ENCODE measurements at places on chromosomes 5 and 9. TPM values are rescaled to one million over a fixed set of nuclear protein-coding genes. Genes with fewer than 3 reads are reported as not detected.

DNA sequence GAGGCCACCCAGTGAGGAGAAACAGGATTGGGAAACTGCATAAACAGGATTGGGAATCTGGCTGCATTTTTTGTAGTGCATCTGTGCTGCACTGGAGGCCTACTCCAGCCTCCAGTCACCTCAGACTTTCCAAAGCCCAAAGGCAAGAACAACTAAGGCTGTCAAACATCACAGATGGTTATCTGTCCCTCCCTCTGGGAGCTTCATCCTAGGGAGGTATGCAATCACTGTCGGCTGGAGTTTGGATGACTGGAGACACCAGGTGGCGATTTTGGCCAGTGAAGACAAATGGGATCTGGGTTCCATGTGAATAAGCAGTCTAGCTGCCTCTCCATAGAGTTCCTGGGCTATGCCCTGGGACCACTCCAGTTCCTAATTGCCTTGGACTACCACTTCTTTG, 9.3 kb upstream of the SPINK13 start:
- no peak for DNase-seq

DNA sequence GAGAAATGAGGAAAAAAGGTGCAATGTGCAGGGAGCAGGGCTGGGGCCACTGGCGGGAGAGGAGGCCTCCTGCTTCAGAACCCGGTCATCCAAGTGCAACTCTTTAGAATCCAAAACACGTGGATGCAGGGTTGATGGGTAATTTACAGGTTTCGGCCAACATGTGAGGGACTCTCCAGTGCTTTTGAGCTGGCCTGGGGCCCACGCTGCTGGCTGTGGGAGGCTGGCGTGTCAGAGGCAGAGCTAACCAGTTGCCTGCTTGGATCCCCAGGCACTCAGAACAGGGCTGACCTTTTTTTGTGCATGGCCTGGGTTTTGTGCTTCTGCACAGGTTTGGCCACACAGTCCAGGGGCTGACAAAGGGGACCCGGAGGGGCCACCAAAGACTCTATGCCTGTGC, 61.6 kb downstream of the GADD45G start:
- no peak for DNase-seq

DNA sequence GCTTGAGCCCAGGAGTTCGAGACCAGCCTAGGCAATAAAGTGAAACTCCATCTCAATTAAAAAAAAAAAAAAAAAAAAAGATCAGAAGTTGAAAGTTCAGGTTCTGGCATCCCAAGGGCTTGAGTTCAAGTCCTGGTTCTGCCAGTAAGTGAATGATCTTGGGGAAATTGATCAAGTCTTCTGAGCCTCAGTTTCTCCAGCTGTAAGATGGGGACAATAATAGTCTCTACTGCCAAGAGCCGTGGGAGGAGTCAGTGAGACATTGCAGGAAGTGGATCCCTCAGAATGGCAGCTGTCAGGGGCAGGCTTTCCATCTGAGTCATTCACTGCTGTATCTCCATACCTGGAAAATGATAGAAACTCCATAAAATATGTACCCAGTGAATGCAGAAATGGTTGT, 37.8 kb upstream of the FUBP3 start:
- DNase-seq = no peak

DNA sequence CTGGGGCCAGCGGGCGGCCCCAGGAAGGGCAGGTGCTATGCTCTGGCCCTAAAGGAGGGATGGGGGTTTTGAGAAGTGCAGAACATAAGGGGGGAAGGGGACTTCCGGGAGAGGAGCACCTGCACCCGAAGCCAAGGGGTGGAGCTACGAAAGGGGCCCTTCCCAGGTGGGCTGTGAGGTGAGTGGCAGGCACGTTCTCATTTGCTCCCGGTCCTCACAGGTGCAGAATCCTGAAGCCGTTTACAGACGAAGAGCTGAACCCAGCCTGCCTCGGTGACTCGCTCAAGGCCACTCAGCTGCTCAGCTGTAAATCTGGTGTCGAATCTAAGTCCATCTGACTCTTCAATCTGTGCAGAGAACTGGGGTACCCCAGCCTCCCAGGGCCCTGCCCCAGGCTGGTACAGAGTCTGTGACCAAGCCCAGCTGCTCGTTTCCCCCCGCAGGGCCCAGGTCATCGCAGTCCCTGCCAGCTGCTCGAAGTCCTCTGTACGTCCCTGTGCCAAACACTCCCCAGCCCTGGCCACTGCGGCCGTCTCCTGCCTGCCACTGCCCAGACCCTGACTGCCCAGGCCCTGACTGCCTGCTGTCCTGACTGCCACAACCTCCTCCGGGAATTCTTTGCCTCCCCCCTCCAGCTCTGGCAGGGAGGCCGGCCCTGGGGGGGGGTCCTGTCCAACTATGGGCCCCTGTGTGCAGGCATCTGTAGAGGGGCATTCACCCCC, 53.8 kb upstream of the RXRA start:
- no peak for DNase-seq

- no peak for DNase-seq
Observed at GRCh38 chr5:175902026-175902425, 30.6 kb downstream of the CPLX2 start.

GRCh38 chr9:6924988-6925563, 167.3 kb downstream of the KDM4C start:
- no peak for DNase-seq

DNA sequence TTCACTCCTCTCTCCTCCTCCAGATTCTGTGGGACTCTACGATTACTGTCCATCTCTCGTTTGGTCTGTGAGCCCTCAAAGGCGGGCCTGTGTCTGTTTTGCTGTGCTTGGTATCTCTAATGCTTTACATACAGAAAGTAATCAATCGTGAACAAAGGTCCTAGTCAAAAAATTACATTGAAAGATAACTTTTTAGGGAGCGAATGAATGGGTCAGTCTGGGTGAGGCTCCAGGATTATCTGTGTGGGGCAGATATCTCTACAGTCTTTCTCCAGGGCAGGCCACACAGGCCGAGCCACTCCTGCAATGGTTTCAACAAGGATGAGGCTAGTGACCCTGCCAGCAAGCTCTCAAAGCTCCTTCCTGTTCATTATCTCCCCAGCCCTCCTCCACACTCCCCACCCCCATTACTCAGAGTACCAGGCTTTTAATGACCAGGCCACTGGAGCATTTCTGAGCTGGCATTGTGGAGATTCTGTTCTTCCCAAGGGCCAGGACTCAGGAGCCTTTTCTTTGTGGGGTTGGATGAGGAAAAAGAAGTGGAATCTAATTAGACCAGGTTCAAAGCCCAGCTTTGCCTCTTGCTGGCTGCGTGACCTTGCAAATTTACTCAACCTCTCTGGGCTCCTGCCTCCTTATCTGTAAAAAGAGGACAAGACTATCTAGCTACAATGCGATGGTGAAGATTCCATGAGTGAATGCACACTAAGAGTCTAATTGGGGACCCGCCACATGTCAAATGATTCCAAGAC, 10.2 kb downstream of the CORO2A start:
- DNase-seq = no peak

DNA sequence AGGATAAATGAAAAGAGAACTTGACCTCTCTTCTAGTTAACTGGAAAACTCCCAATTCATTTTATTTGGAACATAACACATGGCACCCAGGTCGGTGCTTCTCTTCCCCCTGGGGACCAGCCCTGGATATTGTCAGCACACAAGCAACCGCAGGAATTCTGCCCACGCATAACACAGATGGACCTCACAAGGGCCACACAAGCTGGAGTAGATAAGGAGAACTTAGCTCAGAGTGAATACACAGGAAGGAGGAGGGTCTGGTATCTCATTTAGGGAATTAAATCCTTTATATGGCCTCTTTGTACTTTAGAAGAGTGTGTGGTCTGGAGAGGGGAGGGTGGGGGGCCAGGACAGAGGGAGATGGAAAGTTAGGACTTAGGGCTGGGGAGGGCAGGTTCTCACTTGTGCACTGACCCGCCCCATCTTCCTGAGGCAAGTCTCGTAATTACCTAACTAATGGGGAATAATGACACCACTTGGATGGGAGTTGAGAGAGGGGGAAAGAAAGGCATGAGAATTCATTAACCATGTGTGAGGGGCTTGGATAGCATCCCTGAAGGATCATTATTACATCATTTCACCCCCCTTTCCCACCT, 341.2 kb upstream of the WWC1 start:
- DNase-seq = no peak

- DNase-seq = no peak
Observed at GRCh38 chr5:76685704-76686103, 30.2 kb upstream of the F2R start.

Gene IFNA2
- total RNA-seq = not detected

Gene PCDHB8
- total RNA-seq = not detected

Gene KIF24
- 4.8 TPM for total RNA-seq
